Suppressor macrophage treated with lipopolysaccharide for 1 hour (primary cell): ENCODE measurements at places on chromosomes 5 and 9.

- DNase-seq = peak; percentile 54
Measured at GRCh38 chr5:93578813-93579691, 2.0 kb downstream of the NR2F1-AS1 start.

DNA sequence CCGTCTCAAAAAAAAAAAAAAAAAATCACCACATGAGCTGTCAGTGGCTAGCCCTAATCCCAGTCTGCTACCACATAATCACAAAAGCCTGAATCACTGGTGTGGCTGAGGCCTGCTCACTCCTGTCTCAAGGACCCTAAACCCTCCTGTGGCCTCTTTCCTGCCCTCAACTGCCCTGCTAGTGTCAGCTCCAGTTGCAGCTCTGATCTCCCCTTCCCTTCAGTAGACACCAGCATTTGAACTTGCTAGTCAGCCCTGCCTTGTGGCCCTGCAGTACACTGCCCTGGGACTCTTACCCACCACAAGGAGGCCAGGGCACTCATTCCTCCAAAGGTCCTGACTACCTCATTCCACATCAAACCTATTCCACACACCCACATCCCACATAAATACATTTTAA lies 9.5 kb upstream of the P4HA2 start:
- no peak for DNase-seq

- DNase-seq = no peak
Measured at GRCh38 chr5:179796877-179797608, 3.3 kb downstream of the LTC4S start.

DNA sequence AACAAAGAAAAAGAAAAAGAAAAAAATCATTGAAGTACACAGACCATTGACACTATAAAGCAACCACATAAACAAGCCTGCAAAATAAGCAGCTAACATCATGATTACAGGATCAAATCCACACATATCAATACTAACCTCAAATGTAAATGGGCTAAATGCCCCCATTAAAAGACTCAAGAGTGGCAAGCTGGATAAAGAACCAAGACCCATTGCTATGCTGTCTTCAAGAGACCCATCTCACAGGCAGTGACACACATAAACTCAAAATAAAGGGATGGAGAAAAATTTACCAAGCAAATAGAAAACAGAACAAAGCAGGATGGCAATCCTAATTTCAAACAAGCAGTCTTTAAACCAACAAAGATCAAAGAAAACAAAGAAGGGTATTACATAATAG lies 15.7 kb upstream of the FBN2 start:
- DNase-seq = no peak

DNA sequence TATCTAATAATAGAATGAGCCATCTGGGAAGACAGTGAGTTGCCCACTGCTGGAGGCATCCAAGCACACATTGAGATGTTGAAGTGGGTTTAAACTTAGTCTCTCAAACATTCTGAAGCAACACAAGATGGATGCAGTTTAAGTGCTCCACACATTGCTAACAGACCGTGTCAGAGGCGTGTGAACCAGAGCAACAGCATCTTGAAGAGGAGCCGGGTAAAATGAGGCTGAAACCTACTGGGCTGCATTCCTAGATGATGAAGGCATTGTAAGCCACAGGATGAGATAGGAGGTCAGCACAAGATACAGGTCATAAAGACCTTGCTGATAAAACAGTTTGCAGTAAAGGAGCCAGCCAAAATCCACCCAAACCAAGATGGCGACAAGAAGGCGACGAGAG lies 73.5 kb upstream of the TMEM215 start:
- DNase-seq = no peak

DNA sequence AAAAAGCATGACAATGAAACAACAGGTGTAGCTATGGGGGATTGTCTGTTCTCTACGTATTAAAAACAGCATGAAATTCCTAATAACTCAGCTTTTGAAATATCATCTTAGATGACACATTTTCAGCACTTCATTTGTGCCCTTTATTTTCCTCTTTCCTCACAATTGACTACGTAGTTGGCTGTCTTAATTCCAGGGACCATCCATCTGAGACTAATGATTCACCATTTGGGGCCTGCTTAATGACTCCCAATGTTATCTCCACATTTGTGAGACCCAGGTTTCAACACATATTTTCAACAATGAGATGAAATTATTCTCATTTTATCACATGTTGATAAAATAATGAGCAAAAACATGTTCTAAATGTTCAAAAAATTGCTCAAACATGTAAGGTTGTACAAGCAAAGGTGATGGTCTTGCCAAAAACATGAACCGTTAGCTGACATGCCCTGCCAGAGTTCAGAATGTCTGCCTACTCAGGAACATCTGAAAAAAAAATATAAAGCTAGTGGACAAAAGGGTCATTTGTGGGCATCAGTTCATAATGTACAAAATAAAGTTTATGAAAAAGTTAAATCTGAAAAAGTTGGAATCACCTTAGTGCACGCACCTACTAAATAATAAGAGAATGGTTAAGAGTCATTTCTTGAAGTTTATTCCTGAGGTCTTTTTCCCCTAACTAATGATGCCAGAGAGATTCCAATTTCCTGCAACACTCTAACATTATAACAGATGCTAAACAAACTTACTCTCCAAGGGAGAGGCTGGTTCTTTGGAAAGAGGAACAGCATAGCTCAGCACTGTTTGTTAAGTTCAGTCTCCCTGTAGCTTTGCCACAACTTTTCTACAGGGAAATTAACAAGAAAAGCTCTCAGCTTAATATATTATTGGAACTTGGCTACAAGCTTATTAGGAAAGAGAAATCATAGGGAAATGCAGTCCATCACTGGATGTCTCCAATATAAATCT lies 275.5 kb downstream of the SPOCK1 start:
- DNase-seq = no peak

DNA sequence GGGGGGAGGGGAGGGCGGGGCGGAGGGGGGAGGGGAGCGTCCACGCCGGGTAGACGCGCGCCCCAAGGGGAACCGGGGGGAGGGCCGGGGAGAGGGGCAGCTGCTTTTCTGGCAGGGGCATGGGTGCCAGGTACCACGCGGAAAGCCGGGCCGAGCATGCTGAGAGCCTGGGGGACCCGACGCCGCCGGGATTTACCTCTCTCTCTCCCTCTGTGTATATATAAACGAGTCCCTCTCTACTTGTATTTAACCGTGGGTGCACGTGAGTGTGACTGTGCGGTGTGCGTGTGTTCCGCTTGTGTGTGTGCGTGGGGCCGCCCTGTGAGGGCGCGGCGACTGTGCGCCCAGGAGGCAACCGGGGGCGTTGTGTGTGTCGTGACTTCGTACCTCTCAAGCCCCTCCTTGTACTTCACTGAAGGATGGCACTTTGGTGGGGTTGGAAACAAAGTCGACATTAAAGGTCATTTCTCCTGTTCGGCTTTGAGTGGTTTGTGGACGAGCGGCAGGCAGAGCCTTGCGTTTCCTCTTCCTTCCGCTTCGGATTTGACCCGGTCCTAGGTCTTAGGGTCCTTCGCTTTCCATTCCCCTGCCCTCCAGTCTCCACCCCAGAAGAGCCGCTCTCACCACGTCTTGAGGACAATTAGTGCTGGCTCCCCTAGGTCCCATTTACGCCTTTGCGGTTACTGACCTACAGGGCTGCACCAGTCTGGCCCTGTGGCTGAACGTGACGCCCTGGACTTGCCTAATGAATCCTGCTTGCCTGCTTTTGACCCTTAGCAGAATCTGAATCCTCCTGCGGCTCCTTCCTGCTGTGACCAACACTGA lies 36.2 kb upstream of the TTC1 start:
- no peak for DNase-seq

DNA sequence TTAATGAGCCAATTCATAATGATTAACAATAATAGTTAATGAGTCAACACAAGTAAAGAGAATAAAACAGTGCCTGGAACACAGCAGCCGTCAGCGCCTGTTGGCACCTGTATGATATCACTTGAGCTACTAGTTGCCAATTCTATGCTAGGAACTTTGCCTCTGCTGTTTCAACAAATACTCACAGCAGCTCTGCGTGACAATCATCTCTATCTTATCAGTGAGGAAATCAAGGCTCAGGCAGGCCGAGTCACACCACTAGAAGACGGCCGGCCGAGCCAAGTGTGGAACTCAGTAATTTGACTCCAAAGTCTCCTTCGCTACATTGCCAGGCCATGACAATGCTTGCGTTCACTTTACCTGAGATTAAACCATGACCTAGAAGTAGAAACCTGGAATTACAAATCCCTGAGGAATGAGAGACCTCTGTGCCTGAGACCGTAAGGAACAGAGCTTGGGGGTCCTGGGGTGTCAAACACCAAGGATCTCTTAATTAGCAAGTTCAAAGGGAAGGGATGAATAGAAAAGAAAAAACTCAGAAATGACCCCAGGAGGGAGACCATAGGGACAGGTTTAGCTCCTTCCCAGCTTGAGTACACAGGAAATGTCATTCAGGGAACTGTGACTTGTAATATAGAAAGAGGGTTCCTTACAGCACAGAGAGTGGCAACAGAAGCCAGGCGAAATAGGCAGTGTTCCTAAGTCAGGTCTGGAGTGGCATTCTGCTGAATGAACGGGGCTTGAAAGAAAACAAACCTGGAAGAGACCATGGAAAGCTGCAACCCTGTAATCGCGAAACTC lies 109.1 kb downstream of the SUSD1 start:
- DNase-seq = no peak
